Upper lobe of left lung (tissue), 6 donors: ENCODE measurements at places on chromosomes 16 and 17. TPM values are rescaled to one million over a fixed set of nuclear protein-coding genes. Genes with fewer than 3 reads are reported as not detected.

DNA sequence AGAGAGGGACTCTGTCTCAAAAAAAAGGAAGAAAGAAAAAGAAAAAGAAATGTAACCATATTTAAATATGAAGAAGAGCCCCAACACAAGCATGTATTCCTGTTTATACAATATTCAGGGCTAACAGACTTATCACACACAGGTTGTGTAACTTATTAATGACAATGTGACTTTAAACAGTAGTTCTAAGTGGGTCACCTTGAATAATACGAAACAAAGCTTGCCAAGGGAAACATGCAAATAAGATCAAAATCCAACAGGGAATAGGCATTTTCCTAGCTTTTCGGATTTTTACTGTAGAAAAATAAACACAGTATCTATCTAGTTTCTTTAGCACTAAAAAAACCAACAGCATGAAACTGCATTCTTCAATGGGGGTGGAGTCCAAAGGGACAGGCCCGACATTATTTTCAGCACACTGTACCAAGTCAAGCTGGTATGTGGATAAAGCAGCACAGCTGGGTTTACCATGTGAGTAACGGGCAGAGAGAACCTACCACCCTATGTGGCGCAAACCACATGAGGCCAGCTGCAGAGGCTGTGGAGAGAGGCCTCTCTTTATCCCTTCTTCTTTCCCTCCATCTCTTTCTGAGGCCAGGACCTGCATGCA lies 45.3 kb downstream of the TOM1L2 start:
- DNase-seq, result no peak
- H3K4me3 ChIP-seq, result no peak overlapping the region
- H3K36me3 ChIP-seq, result no peaks in the 10 kb centered on the region
- peaks cover 42% of the 10 kb centered on the region for H3K4me1 ChIP-seq
- H3K27me3 ChIP-seq, result no peaks in the 10 kb centered on the region

DNA sequence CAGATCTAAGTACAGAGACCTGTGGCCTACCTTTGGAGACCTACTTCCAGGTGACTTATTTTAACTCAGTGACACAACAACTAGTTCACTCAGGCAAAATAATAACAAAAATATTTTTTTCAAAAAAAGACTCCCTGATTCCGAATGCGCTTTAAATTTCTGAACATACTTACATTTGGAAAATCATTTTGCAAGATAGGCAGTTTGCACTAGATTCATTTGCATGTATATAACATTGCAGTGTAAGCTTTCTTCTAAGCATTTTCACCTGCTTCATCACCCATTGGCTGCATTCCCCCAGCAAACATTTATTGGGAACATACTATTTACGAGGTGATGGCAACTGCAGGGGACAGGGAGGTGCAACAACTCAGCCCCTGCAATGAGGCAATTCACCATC lies 166.8 kb downstream of the GRIN2A start:
- H3K4me3 ChIP-seq, result no peak overlapping the region
- DNase-seq, result no peak
- H3K36me3 ChIP-seq, result no peaks in the 10 kb centered on the region
- H3K27ac ChIP-seq, result no peak overlapping the region
- no peaks in the 10 kb centered on the region for H3K4me1 ChIP-seq

GRCh38 chr17:76179496-76180467 lies 38.7 kb upstream of the FOXJ1 start:
- no peaks in the 10 kb centered on the region for H3K36me3 ChIP-seq
- no peaks in the 10 kb centered on the region for H3K27me3 ChIP-seq
- no peak for DNase-seq
- H3K4me3 ChIP-seq, result no peak overlapping the region

GRCh38 chr16:85839681-85840240 lies 40.3 kb downstream of the COX4I1 start:
- no peak overlapping the region for H3K4me3 ChIP-seq
- peaks cover 9% of the 10 kb centered on the region for H3K4me1 ChIP-seq
- no peaks in the 10 kb centered on the region for H3K36me3 ChIP-seq
- no peak for DNase-seq
- H3K27me3 ChIP-seq, result no peaks in the 10 kb centered on the region
- no peak overlapping the region for H3K27ac ChIP-seq

DNA sequence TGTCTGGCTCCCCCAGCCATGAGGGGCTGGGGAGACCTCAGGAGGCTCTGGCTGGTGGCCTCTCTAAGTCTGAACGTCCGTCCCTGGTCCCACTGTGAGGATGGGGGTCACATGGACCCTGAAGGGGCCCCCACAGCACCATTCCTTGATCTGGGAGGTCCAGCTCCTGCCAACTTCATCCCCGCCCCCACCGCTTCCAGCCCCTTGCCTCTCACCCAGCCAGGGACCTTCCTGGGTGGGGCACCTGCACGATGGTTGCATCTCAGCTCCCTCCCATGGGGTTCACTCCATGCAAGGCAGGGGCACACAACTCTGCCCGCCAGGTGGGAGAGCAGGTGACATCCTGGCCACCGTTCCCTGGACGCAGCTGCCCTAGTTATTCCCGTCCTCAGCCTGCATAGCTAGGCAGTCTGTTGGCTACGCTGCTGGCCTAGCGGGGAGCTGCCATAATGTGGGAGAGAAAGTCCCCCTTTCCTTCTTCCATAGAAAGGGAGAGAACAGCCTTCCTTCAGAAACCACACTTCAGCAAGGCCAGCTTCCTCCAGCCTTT lies 217.9 kb upstream of the RPL38 start:
- no peak for DNase-seq
- H3K27me3 ChIP-seq, result no peaks in the 10 kb centered on the region
- no peak overlapping the region for H3K4me3 ChIP-seq
- H3K36me3 ChIP-seq, result no peaks in the 10 kb centered on the region

- no peak for DNase-seq
- H3K36me3 ChIP-seq, result no peaks in the 10 kb centered on the region
- H3K4me3 ChIP-seq, result no peak overlapping the region
- no peak overlapping the region for H3K27ac ChIP-seq
These were observed 191.1 kb downstream of the CHD9NB start for GRCh38 chr16:52861614-52862022.

GINS3 gene
- 3.3 TPM for total RNA-seq

CCDC200 gene
- not detected for total RNA-seq

PRPF8 gene
- total RNA-seq, result 283 TPM
